T-helper 17 cell (primary cell): ENCODE measurements at places on chromosomes 1 and 21. TPM values are rescaled to one million over a fixed set of nuclear protein-coding genes. Genes with fewer than 3 reads are reported as not detected.

Gene SNX7
- total RNA-seq, result 0.99 TPM

Gene NLRP3
- 9.2 TPM for total RNA-seq

Gene GPR157
- 5.6 TPM for total RNA-seq

GRCh38 chr1:202165942-202166843, 5.8 kb upstream of the PTPN7 start:
- H3K4me3 ChIP-seq, result peak overlapping the region; percentile 97
- H3K27me3 ChIP-seq, result no peaks in the 10 kb centered on the region
- peak overlapping the region; percentile 98 for H3K27ac ChIP-seq

DNA sequence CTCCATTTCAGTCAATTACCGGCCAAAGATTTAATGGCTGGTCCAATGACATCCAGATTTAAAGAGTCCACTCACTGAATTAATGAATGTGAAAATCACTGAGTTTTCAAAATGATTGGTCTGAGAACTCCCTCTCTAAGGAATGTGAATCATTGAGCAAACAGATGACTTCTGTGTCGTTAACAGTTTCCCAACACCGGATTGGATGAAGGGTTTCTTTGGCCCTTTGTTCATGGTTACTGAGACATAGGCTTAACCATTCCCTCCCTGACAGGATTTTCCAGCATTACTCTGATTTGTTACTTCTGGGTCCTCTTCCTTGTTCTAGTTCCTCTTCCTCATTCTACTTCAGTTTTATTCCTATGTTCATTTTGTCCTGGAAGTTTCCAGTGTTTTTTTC, 1.5 kb upstream of the CLDN17 start:
- no peak overlapping the region for H3K27ac ChIP-seq
- H3K4me3 ChIP-seq, result no peak overlapping the region
- no peaks in the 10 kb centered on the region for H3K36me3 ChIP-seq

GRCh38 chr1:225888289-225888897, 553 bp downstream of the LEFTY1 start:
- H3K36me3 ChIP-seq, result no peaks in the 10 kb centered on the region
- no peak overlapping the region for H3K27ac ChIP-seq
- peaks cover 18% of the 10 kb centered on the region for H3K4me1 ChIP-seq
- DNase-seq, result no peak

DNA sequence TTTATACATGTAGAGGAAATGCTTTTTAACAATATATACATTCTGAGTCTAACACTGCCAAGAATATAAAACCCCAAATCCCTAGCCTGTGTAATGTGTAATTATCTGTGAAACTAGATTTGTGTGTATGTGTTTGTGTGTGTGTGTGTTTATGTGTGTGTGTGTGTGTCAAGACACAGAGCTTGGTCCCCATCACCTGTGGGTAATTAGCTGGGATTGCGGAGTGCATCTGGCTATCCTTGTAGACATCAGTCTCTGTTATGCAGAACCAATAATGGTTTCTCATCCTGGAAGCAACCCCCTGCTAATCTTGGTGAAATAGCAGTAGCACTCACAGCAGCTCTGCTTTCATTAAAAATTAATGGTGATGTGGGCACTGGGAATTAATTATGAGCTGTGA, 26.3 kb upstream of the ST6GALNAC3 start:
- peaks cover 1% of the 10 kb centered on the region for H3K36me3 ChIP-seq
- H3K4me3 ChIP-seq, result no peak overlapping the region
- peaks cover 44% of the 10 kb centered on the region for H3K27me3 ChIP-seq
- no peaks in the 10 kb centered on the region for H3K4me1 ChIP-seq

DNA sequence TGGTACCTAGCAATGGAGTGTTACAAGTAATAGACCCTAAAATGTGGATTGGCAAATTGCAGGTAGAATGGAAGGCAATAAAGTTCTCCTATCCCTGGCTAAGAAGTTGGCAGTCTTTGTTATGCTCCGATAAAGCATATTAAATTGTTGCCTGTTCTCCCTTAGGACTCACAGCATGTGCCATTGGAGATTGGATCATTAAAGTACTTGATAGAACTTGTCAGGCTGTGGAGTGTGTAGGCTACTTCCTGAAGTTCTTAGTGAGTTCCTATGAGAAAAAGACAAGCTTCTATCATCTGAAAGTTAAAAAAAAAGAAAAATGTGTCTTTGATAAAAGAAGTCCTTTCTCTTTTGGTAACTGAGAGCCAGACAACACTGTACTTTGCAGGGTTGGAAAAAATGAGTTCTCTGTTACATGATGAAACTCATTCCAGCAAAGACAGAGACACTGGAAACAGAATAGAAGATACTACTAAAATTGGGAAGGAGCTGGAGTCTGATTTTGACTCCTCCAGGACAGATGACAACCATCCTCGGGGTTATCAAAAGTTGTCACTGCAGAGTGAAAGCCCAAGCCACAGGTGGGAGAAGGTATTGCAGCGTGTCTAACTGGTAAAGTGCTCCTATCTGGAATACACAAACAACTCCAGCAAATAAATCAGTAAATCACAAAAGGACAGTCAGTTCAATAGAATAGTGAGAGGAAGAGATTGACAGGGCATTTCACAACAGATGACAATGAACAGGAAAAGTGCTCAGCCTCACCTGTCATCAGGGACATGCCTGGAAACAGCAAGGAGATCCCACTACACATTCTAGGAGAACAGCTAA, 87.5 kb upstream of the WDR26 start:
- peaks cover 20% of the 10 kb centered on the region for H3K27me3 ChIP-seq
- H3K27ac ChIP-seq, result peak overlapping the region; percentile 80
- H3K36me3 ChIP-seq, result no peaks in the 10 kb centered on the region

DNA sequence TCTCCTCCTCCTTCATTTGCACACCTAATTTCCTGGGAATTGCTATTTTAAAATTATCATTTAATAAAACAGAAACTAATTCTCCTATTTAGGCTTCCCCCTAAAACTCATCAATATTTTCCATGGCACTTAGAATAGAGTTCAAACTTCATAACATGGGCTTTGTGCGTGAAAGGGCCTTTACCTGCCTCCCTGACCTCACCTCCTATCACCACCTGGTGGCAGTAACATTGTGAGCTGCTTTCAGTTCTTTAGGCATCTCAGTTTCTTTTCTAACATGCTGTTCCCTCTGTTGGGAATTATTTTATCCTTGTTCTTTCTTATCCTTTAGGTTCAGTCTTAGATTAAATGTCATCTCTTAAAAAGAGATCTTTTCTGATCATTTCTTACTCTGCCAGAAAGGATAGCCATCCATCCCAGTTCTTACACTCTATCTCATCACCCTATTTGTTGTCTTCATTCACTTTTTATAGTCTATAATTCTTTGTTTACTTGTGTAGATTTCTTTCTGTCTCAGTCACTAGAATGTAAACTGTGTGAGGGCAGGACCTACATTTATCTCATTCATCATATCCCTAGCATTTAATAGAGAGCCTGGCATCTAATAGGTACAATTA, 133.8 kb upstream of the KIAA1614 start:
- H3K4me3 ChIP-seq, result peak overlapping the region; percentile 25
- no peak for DNase-seq
- H3K4me1 ChIP-seq, result peaks cover 23% of the 10 kb centered on the region
- no peak overlapping the region for H3K27ac ChIP-seq
- peaks cover 3% of the 10 kb centered on the region for H3K36me3 ChIP-seq
- no peaks in the 10 kb centered on the region for H3K27me3 ChIP-seq

GRCh38 chr1:184416481-184416880, 29.7 kb downstream of the C1orf21 start:
- no peak overlapping the region for H3K27ac ChIP-seq
- no peak for DNase-seq
